Inflammatory macrophage treated with lipopolysaccharide for 4 hours (primary cell): ENCODE measurements at places on chromosomes 5 and 9.

- DNase-seq: no peak
Measured at GRCh38 chr5:73118391-73118973, 1.9 kb upstream of the TMEM171 start.

DNA sequence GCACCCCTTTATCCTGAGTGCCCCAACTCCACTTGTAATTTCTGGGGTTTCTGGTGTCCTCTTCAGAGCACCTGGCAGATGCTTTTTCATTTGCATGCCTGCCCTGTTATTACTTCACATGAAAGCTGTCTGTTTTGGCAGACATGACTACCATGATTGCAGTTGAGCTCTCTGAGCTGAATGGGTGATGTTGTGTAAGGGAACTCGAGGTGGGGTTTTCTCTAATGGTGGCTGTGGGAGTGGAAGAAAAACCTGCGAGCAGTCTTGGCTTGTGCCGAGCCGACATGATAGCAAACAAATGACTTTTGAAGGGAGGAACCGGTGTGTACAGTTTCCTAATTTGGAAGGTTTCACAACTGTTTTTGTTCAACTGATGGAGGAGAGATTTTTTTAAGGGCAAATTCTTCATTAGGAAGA, 196.2 kb downstream of the AOPEP start:
- DNase-seq: no peak

DNA sequence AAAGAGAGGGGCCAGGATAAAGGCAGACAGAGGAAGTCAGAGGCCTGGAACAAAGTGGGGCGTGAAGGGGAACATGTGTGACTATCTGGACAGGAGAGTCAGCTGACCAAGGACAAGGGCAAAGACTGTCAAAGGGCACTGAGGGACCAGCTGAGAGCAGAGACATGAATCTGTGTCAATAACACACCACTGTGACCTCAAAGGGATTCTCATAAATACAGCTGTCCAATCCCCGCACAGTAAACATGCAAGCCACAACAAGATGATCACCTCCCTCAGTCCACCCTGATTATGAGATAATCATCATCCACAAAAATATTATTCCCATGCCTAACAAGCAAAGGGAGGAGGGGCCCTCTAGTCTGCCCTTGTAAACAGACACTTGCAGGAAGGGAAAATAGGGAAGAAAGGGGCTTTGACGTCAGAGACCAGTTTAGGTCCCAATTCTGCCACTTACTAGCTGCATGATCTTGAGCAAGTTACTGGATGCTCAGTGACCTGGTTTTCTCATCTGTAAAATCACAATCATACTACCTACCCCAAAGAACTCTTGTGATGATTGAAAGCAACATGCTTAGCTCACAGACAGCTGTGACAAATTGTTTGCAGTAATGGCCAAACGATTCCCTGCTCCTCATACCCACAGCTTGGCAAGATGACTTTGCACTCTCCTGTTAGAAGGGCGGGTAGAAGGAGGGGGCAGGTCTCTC, 41.8 kb downstream of the RAPGEF1 start:
- peak; percentile 95 for DNase-seq

GRCh38 chr5:173454361-173454735, 126.1 kb upstream of the STC2 start:
- DNase-seq: peak; percentile 74

DNA sequence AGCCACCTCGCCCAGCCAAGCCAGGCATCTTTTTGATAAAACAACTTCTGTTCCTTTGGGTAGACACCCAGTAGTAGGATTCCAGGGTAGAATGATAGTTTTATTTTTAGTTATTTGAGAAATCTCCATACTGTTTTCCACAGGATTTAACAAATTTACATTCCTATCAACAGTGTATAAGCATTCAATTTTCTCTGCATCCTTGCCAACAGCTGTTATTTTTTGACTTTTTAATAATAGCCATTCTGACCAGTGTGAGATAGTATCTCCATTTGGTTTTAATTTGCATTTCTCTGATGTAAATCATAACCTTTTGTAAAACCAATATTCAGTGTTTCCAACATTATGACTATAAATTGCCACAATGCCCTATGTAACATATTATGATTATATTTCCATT, 28.2 kb upstream of the CCNB1 start:
- DNase-seq: no peak

- DNase-seq: peak; percentile 40
Measured at GRCh38 chr5:90854169-90854568, 295.6 kb downstream of the ADGRV1 start.

GRCh38 chr9:13932528-13933267, 381.2 kb downstream of the NFIB start:
- DNase-seq: no peak

DNA sequence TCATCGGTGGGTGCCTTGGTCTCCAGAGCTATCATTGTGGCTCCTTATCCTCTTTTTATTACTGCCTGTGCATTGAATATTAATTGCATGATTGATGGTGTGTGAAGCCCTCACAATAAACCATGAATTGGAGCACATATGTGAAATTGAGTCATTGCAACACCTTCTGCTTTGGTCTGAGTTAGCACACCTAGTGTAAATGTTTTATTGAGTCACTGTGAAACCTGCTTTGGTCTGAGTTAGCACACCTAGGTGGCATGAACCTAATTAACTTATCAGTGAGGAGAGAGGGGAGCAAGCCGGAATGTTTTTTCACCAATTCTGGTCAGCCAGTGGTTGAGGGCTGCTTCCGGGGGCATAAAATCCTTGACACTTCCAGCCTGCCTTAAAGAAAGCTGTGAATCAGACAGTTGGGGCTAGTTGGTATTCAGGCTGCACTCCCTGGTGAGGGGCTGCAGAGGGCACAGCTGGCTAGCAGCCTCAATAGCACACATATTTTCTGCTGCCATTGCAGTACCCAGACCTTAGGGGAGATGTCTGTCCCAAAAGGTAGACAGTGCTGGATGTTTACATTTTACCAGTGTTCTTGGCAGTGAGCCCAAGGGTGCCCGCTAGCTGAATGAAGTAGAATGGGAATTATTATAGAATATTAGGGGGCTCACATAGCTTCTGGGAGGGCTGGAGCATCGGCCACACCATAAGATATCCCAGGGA, 76.5 kb upstream of the GOLM1 start:
- no peak for DNase-seq

DNA sequence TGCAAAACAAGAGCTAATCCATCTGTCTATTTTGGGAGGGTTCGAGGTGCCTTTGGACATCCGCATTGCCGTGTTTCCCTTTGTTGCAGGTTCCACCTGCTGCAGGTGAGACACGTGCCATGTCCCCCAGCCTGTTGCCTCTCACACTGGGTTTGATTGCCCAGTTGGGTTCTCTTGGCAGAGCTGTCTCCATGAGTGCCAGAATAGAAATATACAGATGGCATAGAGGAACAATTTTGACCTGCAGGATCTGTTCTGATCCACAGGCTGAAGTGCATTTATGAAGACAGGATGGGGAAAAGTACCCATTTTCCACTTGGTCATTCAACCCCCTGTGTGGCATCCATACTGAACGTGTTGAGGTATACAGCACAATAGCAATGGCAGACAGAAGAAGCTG, 178.1 kb downstream of the SGCD start:
- DNase-seq: no peak

- DNase-seq: no peak
Measured at GRCh38 chr5:135319458-135319857, 79.6 kb downstream of the MACROH2A1 start.

DNA sequence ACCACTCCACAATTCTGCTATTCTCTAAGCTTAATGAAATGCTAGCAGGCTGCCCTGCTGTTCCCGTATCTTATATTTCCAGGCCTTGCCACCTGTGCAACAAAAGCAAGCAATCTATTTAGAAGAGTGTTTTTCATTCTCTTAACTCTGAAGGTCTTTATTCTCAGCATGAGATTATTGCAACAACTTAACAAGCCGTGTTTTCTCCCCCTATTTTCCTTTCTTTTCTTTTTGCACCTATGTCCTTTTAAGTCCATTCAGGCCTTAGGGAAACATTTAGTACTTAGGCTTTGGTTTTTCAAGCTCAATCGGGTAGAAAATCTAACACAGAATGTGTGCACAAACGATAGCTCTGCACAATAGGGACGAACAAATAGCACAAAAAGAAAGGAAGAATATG, 89.6 kb upstream of the DMRTA1 start:
- DNase-seq: no peak

- DNase-seq: no peak
Measured at GRCh38 chr5:1734908-1735289, 64.7 kb downstream of the MRPL36 start.

GRCh38 chr9:111644195-111644772, 13.2 kb downstream of the DNAJC25 start:
- DNase-seq: no peak

DNA sequence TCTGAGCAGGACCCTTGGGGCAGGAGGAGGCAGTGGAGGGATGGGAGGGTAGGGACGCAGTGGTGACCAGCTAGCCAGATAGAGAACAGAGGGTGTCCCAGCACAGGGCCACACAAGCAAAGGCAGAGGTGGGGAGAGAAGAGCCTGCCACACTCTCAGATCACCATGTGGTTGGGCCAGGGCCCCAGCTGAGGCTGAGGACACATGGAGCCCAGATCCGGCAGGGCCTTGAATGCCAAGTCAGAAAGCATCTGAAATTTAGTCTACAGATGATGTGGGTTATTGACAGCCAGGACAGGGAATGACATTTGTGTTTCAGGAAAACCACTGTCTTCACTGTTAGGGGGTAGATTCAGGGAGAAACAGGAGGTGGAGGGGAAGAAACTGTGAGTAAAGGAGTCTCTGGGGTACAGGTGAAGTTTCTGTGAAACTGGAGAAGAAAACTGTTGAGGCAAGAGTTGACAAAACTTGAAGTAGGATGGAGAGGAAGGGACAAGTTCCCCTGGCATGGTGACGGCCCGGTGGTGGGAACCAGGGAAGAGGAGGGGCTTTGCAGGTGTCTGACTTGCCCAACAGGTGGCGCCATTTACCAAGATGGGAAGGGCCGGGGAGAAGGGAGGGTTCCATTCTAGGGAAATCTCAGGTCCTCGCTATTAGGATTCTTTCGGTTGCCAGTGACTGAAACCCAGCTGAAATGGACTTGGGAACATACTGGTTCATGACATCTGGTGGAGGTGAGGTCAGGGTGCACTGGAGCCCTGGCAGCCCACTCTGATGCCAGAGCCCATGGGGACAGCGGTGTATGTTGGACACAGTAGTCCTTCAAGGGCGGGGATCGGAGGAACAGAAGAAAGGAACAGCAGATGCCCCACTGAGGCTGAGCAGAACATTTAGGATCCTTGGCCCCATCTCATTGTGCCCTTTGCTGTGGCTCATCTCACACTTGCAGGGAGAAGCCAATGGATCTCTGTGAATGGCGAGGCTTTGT, 100.1 kb downstream of the KCNIP1 start:
- DNase-seq: peak; percentile 52

DNA sequence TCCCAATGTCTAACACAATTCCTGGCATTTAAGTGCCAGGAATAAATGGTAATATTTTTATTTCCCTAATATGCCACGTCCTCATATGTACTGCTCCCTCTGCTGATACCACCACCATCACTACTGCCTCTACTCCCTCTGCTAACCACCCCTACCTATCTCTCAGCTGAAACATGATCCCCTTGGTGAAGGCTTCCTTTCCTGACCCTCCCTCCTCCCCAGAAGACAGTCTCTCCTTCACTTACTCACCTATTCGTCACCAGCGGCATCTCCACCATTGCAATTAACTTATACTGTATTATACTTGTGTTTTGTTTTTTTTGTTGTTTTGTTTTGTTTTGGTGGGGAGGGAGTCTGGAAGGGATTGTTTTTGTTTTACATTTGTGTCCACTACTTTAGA, 4.8 kb downstream of the DENND1A start:
- no peak for DNase-seq

- no peak for DNase-seq
Measured at GRCh38 chr5:38060354-38060753, 198.0 kb upstream of the EGFLAM start.

DNA sequence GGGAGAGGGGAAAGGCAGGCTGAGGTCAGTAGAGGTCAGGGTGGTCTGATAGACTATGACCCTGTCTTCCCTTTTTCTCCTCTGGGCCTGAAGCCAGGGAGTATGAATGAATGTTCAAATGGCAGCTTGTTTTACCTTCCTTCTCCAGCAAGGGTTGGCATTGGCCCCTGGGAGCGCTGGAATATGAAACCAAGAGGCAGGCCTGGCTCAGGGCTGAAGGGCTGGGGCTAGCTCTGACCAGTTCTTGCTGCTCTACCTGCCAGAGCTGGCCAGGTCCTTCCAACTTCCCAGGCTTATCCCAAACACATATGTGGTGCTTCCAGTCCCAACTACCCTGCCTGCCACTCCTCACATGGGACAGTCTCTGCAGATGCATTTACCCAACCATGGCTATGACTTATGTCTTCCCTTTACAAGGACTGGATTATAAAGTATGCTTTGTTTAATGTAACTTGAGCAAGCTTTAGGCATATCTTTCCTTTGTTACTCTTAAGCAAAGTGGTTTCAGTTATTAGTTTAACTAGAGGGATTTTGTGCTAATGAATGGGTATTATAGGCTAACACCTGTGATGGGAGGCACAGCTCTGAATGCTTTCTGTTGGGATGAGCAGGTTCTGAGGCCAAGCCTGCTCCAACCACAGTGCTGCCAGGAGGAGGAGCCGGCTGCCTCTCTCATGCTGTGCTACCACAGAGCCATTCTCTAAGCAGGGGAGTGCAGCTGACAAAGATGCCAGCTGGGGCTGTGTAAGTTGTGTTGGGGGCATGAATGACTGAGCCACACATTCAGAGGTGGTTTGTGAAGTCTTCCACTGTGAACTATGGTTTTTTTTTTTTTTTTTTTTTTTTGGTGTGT, 6.1 kb downstream of the CCNI2 start:
- no peak for DNase-seq

GRCh38 chr5:80895523-80895922, 64.6 kb upstream of the RASGRF2 start:
- no peak for DNase-seq

DNA sequence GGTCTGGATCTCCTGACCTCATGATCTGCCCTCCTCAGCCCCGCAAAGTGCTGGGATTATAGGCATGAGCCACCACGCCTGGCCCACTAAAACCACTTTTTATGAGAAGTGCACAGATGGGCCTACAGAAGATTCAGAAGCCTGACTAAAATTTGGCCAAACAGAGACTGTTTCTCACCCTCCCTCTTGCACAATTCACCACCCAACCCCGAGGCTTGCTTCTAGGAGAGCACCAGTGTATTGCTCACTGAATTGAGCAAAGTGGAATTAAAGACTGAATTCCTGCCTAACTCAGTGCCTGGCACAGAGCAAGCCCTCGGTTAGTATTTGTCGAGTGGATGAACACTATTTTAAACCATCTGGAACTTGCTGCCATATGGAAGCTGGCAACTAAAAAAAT, 3.4 kb upstream of the DCTN4 start:
- DNase-seq: peak; percentile 93

GRCh38 chr5:589588-589987, 22.6 kb upstream of the CEP72 start:
- no peak for DNase-seq

DNA sequence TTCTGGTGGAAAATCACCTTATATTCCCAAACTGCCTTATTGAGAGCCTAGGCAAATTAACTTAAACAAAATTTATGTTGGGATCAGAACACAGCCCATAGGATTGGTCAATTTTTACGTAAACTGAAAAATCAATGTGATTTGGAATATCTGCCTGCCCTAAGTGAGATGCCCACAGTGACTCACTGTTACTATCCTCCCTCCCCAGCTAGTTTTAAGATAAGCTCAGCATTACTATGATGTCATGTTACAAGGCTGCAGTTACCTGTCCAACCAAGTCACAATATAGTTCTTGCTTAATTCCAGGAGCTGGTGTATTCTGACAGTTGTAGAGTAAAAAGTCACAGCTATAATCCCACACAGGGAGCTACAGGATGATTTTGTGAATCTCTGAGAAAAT, 23.1 kb downstream of the SKP1 start:
- no peak for DNase-seq
